Kidney (tissue), 22 donors: ENCODE measurements at places on chromosomes 3 and 15. TPM values are rescaled to one million over a fixed set of nuclear protein-coding genes. Genes with fewer than 3 reads are reported as not detected.

DNA sequence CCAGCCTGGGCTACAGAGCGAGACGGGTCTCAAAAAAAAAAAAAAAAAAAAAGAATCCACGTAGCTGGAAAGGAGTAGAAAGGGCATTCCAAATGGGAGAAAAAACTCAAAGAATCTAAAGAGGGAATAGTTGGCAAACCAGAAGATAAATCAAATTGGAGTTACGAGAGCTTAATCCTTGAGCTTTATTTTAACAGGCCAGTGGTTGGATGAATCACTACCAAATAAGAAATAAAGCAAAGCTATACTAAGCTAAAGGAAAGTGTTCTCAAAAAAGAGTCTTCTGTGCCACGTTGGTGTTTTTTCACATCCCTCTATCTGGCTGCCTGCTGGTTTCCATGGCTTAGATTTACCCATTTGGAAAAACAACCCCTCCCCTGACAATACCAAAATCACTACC lies 14.0 kb downstream of the VGLL4 start:
- no peak for DNase-seq

Gene ZPLD1
- total RNA-seq, result 1.2 TPM

Gene CAMK2N2
- 0.31 TPM for total RNA-seq

GRCh38 chr15:67018441-67018840 lies 47.0 kb upstream of the SMAD3 start:
- no peak for DNase-seq

DNA sequence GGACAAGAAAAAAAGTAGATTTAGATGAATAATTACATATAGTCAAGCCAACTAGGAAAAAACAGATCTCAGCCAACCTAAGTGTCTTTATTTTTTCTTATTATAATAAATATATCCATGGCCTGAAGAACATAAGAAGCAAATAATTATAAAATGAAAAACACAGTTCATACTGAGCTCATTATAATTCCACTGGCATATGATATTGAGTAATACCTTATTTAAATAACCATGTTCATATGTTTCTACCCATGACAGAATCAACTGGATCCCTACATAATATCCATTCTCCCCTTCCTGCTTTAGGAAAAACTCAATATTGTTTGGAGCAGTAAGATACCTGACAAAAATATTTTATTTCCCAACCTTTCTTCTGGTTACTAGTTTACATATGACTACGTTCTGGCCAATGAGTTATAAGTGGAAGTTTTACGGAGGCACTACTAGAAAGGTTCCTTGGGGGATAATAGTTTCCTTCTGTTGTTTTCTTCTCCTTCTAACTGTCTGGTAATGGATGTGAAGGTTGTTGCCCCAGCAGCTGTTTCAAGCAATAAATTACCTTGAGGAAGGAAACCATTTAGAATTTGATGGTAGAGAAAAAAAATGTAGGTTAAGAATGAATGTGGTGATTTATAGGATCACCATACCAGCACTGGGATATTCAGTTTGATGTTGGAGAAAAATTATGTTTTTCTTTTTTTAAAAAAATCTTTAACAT lies 184.1 kb upstream of the MBNL1 start:
- DNase-seq, result peak; percentile 32

DNA sequence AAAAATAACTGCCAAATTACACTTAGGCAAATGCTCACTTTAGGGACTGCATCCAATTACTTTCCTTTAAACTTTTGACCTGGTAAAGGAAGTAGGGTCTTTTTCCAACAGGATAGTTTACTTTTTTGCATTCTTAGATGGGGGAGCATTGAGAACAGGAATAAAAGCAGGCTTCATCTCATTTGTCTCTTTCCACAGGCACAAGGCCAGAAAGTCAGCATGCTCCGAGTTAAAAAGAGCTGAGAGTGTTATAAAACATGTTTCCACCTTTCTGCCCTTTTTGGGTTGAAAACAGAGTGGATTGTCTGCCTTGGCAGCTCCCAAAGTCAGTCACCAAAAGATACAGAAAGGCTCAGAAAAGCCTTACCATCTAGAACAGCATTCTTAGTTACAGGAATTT lies 404.9 kb upstream of the ALCAM start:
- no peak for DNase-seq
